ENCODE measurements at places on chromosomes 1 and 21.

DNA sequence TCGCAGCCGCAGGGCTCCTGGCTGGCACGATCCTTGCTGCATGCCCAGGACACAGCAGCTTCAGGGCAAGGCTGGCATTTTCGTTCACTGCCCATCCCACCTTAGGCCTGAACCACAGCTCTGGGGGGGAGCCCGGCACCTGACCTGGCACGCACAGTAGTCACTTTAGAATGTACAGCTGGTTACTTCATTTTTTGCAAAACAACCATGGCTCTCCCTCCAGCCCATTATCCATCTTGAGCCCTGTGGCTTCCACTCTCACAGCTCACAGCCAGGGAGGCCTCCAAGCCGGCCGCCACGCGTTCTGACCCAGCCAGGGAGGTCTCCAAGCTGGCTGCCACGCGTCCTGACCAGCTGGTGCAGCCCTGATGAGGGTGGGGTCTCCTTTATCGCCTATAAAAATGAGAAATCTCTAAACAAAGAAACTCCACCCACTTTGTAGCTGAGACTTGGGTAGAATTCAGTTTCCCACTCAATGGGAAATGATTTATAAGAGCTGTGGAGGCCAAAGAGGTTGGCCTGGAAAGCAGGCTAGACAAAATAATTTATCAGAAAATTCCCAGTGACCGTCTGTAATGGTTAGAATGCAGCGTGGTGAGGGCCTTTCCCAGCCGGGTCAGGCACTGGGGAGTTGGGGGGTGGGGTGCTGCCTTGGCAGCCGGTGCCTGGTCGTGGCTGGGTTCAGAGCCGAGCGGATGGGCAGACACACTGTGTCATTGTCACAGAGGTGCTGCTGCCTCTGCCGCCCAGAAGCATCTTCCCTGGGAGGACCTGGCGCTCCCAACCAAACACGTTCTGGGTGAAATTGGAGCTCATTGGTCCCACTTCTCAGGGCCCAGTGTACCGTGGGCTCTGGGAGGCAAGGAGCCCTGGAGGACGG, 54.6 kb upstream of the ACTRT2 start:
- DNase-seq = no peak

- DNase-seq = no peak
Observed at GRCh38 chr1:53048960-53049573, 12.9 kb upstream of the PODN start.

DNA sequence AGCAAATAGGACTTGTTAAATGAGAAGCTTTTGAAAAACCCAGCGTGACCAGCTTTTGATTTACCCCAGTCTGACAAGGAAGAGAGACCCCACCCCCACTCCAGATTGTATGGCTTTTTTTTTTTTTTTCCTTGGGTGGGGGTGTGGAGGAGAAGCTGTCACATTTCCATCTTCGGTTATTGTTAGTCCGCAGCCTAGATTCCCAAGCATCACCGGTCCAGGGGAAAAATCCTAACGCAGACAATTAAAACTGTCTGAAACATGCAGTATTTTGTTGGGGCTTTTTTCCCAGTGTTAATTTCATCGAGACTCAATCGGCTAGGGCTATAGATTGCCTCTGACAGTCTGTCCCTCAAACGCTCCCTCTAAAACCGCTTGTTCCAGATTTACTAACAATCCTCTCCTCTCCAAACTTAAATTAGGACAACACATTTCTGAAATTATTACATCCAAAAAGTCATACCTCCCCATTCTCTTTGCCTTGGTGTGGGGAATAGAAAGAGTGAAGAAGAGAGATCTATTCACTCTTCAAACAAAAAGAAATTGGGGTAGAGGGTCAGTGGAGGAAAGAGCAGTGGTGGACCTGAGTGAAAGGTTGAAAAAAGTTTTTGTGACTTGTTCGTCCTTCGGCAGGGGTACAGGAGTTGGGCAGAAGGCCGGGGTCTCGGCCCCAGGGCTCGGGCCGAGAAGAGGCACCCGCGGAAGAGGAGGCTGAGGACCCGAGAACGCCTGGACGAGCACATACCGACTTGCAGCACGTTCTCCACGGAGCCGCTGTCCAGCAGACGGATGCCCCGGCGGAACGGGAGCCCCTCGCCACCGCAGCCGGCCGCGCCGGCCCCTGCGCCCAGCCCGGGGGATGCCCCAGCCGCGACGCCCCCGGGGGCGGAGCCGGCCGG, 1.1 kb downstream of the ZSWIM5 start:
- no peak for DNase-seq

GRCh38 chr1:199079994-199080393, 441.2 kb downstream of the PTPRC start:
- no peak for DNase-seq

- DNase-seq = no peak
Observed at GRCh38 chr21:41671859-41672542, 94.9 kb downstream of the RIPK4 start.

DNA sequence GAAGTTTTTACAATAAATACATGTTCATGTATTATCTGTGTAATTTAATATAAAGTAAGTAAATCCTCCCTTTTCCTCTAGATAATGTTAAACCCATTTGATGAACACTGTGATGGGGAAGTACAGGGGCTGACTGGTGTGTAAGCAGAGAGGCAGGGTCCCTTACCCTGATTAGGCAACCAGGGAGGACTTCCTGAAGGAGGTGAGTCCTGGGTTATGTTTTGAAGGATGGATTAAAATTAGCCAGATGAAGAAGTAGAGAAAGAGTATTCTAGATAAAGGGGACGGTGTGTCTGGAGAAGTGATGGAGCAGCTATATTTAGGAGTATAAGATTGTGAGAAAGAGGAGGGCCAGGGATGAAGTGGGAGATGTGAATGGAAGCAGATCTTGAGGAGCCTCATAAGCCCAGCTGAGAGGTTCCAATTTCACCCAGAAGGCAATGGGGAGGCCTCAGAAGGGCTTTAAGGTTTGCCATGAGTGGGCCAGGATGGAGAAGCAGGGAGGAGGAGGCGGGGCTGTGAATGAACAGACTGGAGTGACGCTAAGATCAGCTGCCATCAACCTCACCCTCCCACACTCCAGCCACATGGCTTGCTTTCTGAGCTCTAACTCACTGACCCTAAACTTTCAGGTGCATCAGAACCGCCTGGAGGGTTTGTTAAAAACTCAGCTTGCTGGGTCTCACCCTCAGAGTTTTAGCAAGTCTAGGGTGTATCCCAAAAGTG, 30.9 kb upstream of the ID3 start:
- no peak for DNase-seq

GRCh38 chr1:36705629-36706028, 222.9 kb upstream of the CSF3R start:
- DNase-seq = no peak

- no peak for DNase-seq
Observed at GRCh38 chr1:233240371-233240770, 55.2 kb downstream of the PCNX2 start.

DNA sequence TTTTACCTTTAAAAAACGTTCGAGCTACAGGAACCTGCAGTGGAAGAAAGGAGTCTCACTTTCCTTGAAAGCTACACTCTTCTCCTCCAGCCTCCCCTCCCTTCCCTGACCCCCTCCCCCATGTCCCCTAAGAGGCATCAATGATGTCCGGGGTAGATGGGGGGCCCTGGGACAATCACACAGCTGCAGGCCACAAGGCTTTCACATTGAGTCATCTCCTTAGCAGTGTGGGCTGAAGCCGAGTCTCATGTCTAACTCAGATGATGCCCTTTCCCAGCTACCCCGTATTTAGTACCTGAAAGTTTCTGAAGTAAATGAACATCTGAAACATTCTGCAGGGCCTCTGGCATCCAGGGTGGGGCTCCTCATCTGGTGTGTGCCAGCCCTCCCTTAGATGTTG, 6.3 kb upstream of the GPR25 start:
- DNase-seq = no peak

DNA sequence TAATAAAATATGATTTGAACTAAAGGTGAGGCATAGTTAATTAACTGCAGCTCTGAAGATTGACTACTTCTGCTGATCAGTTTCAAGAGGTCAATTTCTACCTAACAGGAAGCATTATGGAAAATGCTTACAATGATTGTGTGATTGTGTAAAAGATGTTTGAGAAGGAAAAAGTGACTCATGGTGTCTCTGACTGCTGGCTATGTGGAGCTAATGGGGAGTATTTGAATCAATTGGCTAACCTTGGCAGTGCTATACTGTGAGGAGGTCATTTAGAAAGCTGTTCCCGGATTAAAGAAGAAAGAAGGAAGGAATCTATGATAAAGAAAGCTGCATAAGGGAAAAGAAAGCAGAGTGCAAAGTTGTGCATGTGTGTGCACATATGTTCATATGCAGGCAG, 376.5 kb downstream of the ADGRL2 start:
- DNase-seq = no peak

GRCh38 chr1:247854899-247855545, 2.0 kb upstream of the TRIM58 start:
- no peak for DNase-seq

DNA sequence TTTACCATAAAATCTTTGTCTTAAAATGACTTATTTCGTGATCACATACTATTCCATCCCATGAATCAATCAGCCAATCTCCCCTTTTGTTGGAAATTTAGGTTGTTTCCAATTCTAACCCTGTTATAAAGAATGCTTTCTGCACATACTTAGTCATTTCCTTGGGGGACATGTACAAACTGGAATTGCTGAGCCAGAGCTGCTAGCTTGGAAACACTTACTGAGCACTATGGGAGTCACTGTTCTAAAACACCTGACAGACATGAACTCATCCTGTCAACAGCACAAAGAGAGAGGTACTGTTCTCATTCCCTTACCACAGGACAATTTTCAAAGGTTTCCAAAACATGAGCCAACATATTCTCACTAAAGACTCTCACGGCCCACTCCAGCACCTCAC, 32.1 kb downstream of the AK2 start:
- no peak for DNase-seq

GRCh38 chr1:41957568-41957967, 38.8 kb upstream of the HIVEP3 start:
- DNase-seq = no peak

DNA sequence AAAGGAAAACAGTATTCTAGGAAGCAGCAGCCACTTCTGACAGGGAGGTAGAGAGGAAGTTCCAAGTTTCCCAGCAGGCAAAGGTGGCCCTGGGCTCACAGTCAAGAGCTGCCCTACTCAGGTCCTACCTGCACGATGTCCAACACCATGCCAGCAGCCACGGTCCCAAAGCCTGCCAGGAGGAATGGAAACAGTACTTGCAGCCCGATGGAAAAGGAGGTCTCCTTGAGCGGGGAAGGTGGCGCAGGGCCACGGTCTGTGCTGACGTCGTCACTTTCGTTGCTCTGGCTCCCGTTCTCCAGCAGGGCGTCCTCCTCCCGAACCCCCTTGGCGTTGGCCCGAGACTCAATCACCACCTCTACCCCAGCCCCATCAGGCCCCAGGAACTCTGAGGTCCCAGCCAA, 3.1 kb downstream of the SLC41A1 start:
- DNase-seq = no peak

DNA sequence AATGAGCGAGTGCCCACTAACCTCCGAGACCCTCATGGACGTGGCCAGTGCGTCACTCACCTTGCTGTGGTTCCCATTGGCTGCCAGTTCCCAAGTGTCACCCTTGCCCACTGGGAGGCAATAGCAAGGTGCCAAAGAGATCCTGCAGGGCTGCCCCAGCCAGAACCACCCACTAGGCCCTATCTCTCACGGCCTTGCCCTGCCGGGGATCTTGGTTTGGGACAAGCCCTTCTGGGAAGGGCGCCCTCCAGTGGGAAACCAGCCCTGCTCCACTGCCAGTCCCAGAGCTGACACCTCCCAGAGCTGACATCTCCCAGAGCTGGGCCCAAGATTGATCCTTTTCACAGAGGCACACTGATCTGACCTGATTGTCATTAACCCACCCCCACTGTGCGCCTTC, 2.1 kb upstream of the SELENON start:
- no peak for DNase-seq

- DNase-seq = no peak
Observed at GRCh38 chr1:172566196-172566997, 33.4 kb downstream of the SUCO start.

- no peak for DNase-seq
Observed at GRCh38 chr21:45893740-45894449, 87.7 kb upstream of the COL6A1 start.

DNA sequence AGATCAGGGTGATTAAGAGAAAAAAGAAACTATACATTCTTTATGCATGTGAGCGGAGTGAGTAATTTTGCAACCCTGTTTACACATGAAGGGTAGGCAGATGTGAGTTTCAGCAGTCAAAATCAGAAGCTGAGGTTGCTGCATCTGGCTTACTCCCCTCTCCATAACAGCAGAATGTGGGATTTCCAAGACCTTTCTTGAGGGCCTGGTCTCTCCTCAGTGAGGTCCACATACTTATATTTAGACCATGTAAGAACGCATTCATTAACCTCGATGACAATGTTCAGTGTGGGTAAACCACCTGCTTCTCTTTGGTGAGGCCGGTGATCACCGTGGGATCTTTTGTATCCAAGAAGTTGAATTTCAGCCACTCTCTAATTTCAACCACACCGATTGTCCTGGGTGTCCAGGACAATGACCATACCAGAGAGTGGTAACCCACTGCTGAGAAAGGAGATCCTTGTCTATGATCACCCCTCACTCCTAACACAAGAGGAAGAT, 18.7 kb upstream of the RAP1A start:
- DNase-seq = no peak

DNA sequence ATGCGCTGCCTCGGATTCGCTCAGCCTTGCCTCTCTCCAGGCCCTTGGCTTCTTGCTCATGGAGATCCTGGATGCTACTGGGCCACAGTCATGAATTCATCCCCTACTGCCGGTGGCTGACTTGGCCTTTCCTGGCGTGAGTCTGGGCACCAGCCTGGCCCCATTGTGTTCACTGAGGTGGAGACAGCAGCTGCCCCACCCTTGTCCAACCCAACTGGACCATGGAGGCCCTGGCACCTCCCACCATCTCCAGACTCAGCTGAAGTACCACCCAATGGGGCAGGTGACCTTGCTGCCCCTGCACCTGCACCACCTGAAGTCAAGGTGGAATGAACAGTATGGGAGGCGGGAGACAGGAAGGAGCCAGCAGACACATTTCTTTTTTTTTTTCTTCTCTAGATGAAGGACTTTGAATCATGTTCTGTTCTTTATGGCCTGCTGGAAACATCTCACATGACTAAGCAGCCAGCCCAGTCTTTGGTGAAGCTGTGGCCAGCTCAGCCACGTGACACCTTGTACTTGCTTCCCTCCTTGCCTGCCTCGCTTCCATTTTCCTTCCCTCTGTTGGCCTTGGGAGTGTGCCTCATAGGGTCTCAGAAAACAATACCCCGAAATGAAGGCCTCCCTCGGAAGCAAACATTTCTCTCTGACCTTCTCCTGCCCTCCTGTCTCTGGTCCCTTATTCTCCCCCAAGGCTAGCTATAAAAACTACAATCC, 3.8 kb upstream of the SLC30A2 start:
- DNase-seq = no peak

GRCh38 chr21:15152591-15152990, 87.8 kb upstream of the NRIP1 start:
- DNase-seq = no peak

DNA sequence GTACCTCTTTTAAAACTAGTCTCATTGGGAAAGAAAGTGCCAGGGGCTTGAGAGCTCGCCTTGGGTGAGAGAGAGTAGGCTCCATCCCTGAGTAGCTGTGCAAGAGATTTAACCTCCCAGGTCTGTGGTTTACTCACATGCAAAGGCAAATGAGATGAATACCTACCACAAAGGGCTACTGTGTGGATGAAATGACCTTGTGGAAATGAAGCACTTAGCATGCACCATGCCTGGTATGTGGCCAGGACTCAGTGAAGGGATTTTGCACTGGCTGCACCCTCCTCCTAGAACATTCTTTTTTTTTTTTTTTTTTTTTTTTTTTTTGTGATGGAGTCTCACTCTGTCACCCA, 120.3 kb downstream of the PROX1 start:
- DNase-seq = no peak

Measured in stimulated activated CD8-positive, alpha-beta memory T cell treated with anti-CD3 and anti-CD28 coated beads, Interleukin-4, amount 100 ng/mL, for 4 hours (primary cell).